Activated CD4-positive, alpha-beta T cell treated with anti-CD3 and anti-CD28 coated beads, Interleukin-2, amount 50 U/mL, for 4 hours (primary cell): ENCODE measurements at places on chromosomes 12 and 14.

GRCh38 chr12:15116086-15116485 lies 105.1 kb downstream of the RERG start:
- DNase-seq, result no peak

GRCh38 chr12:130988261-130988660 lies 34.6 kb downstream of the ADGRD1 start:
- no peak for DNase-seq

DNA sequence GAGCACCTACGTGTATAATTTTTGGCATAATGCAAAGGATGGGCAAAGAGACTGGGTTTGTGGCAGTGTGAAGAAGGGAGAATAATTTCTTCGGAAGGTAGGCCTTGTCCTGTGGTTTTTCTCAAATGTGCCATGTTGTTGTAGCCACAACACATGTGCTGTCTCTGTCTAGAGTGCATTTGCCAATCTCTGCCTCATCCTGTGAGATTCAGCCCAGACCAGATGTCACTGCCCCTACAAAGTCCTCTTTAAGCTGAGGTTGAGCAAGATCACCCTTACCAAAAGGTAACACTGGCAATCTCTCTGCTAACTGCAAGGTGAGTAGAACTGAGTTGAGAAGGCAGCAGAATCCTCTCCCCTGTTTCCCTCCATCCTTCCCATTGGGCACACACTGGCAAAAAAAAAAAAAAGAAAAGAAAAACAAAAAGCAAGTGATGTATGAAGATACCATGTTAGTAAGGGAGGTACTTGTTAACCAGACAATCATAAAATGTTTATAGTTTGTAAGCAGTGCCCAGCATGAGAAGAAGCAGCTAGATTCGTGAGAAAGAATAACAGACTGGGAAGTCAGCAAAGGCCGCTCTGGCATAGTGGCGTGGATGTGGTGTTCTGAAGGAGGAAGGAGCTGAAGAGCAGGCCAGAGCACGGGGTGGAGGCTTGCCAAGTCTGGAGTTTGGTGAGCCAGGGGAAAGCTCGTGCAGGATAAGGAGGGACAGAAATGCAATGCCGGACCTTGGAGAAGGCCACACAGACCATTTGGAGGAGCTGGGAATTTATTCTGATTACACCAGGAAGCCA lies 18.9 kb downstream of the DYRK2 start:
- DNase-seq, result no peak

- DNase-seq, result no peak
Measured at GRCh38 chr12:114166362-114166761, 200.2 kb upstream of the RBM19 start.

DNA sequence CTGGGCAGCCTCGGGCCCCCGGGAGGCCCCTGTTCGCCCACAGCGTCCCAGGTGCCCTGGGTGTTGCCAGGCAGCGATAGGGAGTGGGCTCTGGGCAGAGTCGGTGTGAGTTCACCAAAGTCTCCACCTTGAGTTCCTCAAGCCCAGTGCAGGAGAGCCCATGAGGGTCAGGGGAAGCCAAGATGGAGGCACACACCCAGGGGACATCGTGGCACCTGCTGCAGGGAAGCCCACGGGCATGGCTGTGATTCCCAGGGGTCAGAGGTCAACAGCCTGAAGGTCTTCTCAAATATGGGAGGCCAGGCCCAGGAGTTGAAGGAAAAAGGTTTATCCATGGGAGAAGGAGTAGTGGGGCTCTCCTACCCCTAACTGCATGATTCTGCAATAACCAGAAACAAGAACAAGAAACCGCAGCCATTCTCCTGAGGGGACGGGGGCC lies 148.8 kb downstream of the ADGRD1 start:
- no peak for DNase-seq
